Type B pancreatic cell (in vitro differentiated cells): ENCODE measurements at places on chromosomes 2 and 18. TPM values are rescaled to one million over a fixed set of nuclear protein-coding genes. Genes with fewer than 3 reads are reported as not detected.
A peak's percentile ranks its signal among the peaks of the same experiment; 100 is the strongest.

RAB27B gene
- total RNA-seq, result 9.3 and 9.4 TPM in 2 replicates

APCDD1 gene
- 110 and 139 TPM in 2 replicates for total RNA-seq

TSGA10 gene
- 7.4 and 10.9 TPM in 2 replicates for total RNA-seq

HOXD12 gene
- total RNA-seq, result not detected in 2 replicates

HOXD9 gene
- total RNA-seq, result 0.19 and 1.5 TPM in 2 replicates

FBLN7 gene
- 4.2 and 9.5 TPM in 2 replicates for total RNA-seq

NPPC gene
- 1.6 and 5.4 TPM in 2 replicates for total RNA-seq

ALLC gene
- not detected in 2 replicates for total RNA-seq

GRCh38 chr2:25711675-25712354 lies 38.4 kb upstream of the DTNB start:
- peak overlapping the region; percentile 73 for H3K4me3 ChIP-seq
- no peaks in the 10 kb centered on the region for H3K36me3 ChIP-seq
- peaks cover 19% of the 10 kb centered on the region for H3K4me1 ChIP-seq

GRCh38 chr2:19346983-19347618 lies 11.3 kb downstream of the OSR1 start:
- H3K4me3 ChIP-seq, result peak overlapping the region; percentile 97
- DNase-seq, result no peak
- H3K27me3 ChIP-seq, result peaks cover 31% of the 10 kb centered on the region
- peaks cover 26% of the 10 kb centered on the region for H3K36me3 ChIP-seq

GRCh38 chr2:109707281-109708147 lies 86.6 kb upstream of the RGPD5 start:
- no peaks in the 10 kb centered on the region for H3K27me3 ChIP-seq
- H3K36me3 ChIP-seq, result no peaks in the 10 kb centered on the region
- DNase-seq, result no peak
- H3K27ac ChIP-seq, result no peak overlapping the region

DNA sequence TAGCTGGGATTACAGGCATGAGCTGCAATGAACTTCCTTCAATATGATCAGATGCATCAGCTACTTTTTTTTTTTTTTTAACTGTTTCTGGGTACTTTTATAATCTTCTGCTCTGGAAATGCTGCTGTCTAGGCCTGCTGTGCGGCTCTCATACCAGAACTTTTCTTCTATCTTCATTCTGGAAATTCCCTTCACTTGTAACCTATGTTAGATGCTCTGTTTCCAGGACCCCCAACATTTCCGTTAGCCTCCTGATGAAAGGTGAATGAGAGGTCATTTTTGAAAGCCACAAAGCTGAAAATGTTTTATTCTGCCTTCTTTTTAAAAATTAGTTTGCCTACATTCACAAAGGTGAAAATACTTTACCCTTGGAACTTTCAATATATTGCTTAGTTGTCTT lies 8.6 kb downstream of the AGFG1 start:
- H3K36me3 ChIP-seq, result peaks cover 8% of the 10 kb centered on the region
- H3K4me1 ChIP-seq, result peaks cover 19% of the 10 kb centered on the region
- no peak overlapping the region for H3K27ac ChIP-seq
- no peaks in the 10 kb centered on the region for H3K27me3 ChIP-seq

- H3K4me3 ChIP-seq, result peak overlapping the region; percentile 16
- H3K27me3 ChIP-seq, result peaks cover 16% of the 10 kb centered on the region
- peak overlapping the region; percentile 54 for H3K27ac ChIP-seq
- H3K36me3 ChIP-seq, result no peaks in the 10 kb centered on the region
- peaks cover 71% of the 10 kb centered on the region for H3K4me1 ChIP-seq
Measured at GRCh38 chr2:41937921-41938708, 109.7 kb upstream of the PKDCC start.

GRCh38 chr2:107595749-107596148 lies 230.9 kb upstream of the RGPD4 start:
- H3K4me1 ChIP-seq, result no peaks in the 10 kb centered on the region
- H3K27me3 ChIP-seq, result no peaks in the 10 kb centered on the region
- H3K27ac ChIP-seq, result no peak overlapping the region
- H3K36me3 ChIP-seq, result no peaks in the 10 kb centered on the region
- DNase-seq, result no peak

DNA sequence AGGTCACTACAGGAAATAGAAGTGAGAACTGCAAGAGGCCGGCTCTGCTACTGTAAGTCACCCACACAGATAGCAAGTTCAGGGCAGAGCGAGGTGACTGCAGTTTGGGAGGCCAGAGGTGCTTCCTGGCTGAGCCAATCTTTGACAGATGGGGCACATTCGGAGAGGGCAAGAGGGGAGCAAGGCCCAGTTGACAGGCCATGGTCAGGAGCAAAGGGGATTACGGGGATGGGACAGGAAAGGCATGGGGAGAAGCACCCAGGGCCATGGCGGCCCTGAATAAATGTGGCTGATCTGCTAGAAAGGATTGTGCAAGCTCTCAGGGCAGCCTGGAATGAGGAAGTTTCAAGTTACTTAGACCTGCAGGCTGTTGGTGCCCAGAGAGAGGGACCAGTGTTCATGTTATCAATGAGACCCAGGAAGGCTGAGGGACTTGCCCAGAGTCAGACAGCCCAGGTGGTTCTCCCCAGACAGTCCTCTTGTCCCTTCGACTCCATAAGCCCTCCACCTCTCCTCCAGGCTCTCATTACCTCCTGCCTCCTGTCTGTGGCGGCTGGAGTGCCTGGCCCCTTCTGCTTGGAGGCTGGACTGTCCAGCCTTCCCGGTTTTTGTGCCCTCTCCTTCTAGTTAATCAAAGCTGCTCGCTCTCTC lies 123.3 kb downstream of the CTIF start:
- H3K4me3 ChIP-seq, result peak overlapping the region; percentile 67
- H3K4me1 ChIP-seq, result peaks cover 27% of the 10 kb centered on the region
- H3K36me3 ChIP-seq, result peaks cover 18% of the 10 kb centered on the region
- no peak for DNase-seq
- peak overlapping the region; percentile 86 for H3K27ac ChIP-seq
- no peaks in the 10 kb centered on the region for H3K27me3 ChIP-seq

DNA sequence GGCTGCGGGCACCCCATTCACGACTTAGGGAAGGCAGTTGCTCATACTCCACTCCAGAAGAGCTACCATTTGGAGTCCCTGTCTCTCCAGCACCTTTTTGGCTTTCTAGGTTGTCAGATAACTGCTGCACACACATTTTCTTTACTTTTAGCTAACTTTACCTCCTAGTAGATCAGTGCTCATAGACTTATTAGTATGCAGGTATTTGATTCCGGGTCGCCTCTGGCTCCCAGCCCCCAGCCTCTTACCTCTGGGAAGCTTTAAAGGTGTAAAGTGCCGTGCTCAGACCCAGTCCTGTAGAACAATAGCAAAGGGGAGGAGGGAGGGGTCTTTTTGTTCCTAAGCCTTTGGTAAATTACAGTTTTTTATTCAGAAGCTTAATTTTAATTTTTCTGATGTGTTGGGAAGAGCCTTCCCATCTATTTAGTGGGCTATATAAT lies 102.9 kb downstream of the SPTBN1 start:
- H3K4me3 ChIP-seq, result peak overlapping the region; percentile 89
- H3K27ac ChIP-seq, result peak overlapping the region; percentile 84
- peaks cover 57% of the 10 kb centered on the region for H3K4me1 ChIP-seq
- DNase-seq, result no peak
- H3K27me3 ChIP-seq, result no peaks in the 10 kb centered on the region

- peaks cover 5% of the 10 kb centered on the region for H3K4me1 ChIP-seq
- H3K4me3 ChIP-seq, result no peak overlapping the region
- H3K27ac ChIP-seq, result peak overlapping the region; percentile 23
- H3K36me3 ChIP-seq, result no peaks in the 10 kb centered on the region
- no peak for DNase-seq
Measured at GRCh38 chr2:219272356-219272755, 6.8 kb upstream of the DNAJB2 start.

DNA sequence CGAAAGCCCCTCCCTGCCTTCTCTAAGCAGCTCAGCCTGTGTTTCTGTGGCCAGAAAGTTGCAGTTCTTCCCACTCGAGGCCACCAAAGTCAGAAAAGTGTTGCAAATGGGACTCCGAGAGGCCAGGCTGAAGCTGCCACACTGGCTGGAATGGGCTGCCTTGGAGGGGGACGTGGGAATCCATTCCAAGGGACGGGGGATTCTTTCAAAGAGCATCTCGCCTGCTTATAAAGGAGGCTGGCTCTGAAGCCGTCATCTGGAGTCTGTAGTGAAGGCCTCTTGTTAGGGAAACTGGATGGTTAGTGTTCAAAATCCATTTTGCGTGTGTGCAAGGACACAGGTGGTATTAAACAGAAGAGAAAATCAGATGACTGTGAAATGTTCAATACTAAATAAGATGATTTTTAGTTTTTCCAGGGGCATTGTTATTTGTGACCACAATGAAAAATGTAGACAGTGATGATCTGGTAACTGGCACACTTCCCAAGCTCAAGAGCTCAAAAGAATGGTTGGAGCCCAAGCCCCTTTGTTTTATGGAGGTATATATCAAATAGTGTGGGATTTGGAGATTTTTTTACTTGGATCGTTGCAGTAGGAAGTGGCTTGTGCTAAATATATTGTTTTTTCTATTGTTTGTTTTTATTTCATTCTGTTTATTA lies 782 bp downstream of the FAM228B start:
- no peak for DNase-seq
- H3K4me3 ChIP-seq, result peak overlapping the region; percentile 92
- H3K27me3 ChIP-seq, result no peaks in the 10 kb centered on the region
- H3K4me1 ChIP-seq, result peaks cover 17% of the 10 kb centered on the region

GRCh38 chr2:30584116-30584515 lies 137.1 kb downstream of the LCLAT1 start:
- no peaks in the 10 kb centered on the region for H3K4me1 ChIP-seq
- no peak overlapping the region for H3K27ac ChIP-seq
- peaks cover 15% of the 10 kb centered on the region for H3K36me3 ChIP-seq
- no peak for DNase-seq

DNA sequence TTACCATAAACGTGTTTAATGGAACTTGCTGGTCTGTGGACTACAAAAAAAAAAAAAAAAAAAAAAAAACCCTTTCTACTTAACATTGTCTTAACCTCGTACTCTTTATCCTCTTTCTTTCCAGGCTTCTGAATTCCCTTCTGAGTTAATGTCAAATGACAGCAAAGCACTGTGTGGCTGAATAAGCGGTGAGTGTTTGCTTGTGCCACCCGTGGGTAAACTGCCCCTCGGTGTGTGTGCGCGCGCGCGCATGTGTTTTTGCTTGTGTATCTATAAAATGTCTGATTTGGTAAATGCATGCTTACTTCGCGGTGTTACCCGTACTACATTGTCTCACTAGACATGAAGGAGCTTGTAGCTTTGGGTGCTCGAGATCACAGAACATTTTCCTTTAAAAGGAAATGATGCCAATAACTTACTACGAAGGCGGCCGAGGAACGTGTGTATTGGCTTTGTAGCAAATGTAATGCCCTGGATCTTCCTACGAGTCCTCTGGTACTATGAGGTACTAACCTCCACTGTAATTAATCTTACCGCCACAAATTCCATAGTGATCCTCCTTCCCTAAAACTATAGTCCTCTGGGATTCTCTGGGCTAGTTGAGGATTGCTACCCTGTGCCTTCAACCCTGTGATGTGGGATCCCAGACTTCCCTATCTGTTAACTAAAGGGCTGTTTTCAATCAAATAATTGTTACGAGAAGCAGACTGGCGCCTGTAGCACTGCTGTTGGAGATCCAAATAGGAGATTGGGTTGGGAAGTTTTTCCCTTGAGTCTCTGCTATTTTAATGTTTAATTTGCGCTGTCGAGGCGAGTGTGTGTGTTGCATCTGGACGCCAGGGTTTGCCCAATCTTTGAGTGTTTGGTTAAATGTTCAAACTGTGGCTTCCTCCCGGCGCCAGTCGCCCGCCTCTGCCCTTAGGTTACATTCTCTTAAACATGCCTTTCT lies 1.1 kb downstream of the ID2 start:
- peak overlapping the region; percentile 98 for H3K27ac ChIP-seq
- peaks cover 25% of the 10 kb centered on the region for H3K36me3 ChIP-seq
- peak overlapping the region; percentile 99 for H3K4me3 ChIP-seq
- peaks cover 18% of the 10 kb centered on the region for H3K4me1 ChIP-seq

DNA sequence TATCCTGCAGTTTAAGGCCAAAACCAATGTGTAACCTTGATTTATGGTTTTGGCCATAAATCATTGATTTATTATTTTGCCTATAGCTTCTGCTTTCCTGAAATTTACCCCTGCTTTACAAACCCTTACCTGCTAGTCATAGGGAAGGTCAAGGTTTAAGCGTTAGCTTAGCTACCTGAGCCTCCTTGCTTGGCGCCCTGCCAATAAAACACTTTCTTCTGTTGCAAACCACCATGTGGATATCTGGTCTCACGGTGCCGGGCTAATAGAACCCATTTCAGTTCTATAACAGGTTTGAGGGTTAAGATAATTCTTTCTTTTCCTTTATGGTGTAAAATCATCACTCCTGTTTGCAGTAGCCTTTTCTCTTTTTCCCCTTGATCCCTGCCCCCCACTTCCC lies 72.2 kb downstream of the PDK1 start:
- H3K27me3 ChIP-seq, result no peaks in the 10 kb centered on the region
- no peak for DNase-seq
- no peak overlapping the region for H3K27ac ChIP-seq
- H3K36me3 ChIP-seq, result peaks cover 5% of the 10 kb centered on the region
- no peak overlapping the region for H3K4me3 ChIP-seq

DNA sequence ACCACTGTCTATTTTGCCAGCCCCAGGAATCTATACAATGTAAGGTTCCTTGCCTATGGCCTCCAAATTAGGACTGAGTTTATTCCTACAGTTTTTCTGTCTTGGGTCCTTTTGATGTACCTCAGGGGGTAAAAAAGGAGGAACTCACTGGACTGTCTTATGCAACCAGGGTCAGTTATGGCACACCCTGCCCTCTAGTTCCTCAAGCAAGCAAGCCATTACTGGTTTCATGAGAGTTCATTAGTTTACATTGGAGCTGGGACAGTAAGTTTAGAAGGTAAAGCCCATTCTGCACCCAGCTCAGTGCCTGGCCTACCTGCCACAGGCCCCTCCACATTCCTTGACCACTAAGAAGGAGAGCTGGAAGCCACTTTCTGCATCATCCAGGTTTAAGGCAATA lies 68.7 kb upstream of the WIPF1 start:
- H3K4me3 ChIP-seq, result no peak overlapping the region
- no peaks in the 10 kb centered on the region for H3K27me3 ChIP-seq
- no peaks in the 10 kb centered on the region for H3K36me3 ChIP-seq
- peaks cover 30% of the 10 kb centered on the region for H3K4me1 ChIP-seq

DNA sequence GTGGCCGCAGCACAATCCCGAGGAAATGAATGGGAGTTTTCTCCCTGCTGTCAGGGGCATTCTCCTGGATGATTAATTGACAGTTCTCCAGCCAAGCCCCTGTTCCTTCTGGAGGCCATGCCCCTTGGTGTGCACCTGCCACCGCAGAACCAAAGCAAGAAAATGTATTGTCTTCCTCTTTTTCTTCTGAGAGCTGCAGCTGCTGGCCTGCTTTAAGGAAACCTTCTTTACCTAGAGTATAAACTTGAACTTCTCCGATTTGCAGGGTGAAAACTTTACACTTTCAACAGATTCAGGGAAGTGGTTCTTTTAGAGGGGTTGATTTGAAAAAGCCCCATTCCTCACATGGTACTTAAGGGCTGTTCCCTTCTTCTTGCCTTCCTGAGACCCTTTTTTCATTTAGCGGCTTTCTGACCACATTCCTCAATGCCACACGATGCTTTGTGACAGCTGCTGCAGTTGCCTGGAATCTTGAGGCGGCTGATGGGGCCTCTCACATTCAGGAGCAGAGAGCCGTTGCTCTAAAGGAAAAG lies 402.8 kb downstream of the TXNL1 start:
- no peak overlapping the region for H3K4me3 ChIP-seq
- H3K27me3 ChIP-seq, result no peaks in the 10 kb centered on the region
- H3K27ac ChIP-seq, result no peak overlapping the region
- no peaks in the 10 kb centered on the region for H3K36me3 ChIP-seq
